Right lung (tissue), 10 donors: ENCODE measurements at places on chromosomes 5 and 9.

- no peak for DNase-seq
These were observed 51.4 kb upstream of the NEK6 start for GRCh38 chr9:124206391-124206790.

DNA sequence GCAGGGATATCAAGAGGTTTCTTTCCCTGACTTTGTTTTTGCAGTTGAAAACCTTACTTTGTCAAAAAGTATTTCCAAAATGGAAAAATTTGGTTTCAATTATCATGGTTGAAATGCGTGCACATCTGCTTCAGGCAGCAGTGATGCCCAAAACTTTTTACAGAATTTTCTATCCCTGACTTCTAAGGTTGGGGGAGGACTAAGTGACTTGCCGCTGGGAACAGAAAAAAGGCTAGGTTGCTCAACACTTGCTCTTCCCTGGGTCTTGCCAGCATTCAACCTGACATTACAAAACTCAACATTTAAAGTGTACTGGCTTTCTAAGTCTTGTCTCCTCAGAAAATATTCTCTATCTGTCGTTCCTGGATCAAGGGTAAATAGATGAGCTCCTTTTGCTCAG is 4.7 kb downstream of the KLHL3 start:
- no peak for DNase-seq

DNA sequence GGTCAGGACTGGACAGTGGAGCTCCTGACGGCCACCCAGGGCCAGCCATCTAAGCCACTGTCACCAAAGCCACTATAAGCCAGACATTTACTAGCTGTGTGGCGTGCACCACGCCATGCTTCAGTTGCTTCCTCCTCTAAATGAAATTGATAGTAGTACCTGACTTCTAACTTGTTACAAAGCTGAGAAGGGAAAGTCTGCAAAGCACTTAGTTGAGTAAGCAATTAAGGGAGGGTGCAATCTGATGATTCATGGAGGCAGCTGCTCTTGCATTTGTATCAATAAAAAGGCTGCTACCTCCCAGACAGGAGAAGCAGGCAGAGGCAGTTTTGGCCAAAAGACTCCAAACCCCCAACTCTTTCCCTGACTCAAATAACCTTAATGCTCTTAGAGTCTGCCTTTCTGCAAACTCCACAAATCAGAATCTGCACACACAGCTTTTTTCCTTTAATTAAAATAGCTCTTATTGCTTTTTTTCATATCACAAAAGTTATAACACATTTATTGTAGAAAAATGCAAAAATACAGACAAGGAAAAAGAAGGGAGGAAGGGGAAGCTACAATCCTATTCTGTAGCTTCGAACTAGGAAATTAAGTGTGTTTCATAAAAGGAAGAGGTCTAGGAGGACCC is 19.3 kb upstream of the RAPGEF1 start:
- no peak for DNase-seq

- DNase-seq, result no peak
These were observed 79.0 kb upstream of the TLR4 start for GRCh38 chr9:117625154-117625553.

GRCh38 chr9:86341007-86341491 is 13.2 kb downstream of the TUT7 start:
- no peak for DNase-seq

DNA sequence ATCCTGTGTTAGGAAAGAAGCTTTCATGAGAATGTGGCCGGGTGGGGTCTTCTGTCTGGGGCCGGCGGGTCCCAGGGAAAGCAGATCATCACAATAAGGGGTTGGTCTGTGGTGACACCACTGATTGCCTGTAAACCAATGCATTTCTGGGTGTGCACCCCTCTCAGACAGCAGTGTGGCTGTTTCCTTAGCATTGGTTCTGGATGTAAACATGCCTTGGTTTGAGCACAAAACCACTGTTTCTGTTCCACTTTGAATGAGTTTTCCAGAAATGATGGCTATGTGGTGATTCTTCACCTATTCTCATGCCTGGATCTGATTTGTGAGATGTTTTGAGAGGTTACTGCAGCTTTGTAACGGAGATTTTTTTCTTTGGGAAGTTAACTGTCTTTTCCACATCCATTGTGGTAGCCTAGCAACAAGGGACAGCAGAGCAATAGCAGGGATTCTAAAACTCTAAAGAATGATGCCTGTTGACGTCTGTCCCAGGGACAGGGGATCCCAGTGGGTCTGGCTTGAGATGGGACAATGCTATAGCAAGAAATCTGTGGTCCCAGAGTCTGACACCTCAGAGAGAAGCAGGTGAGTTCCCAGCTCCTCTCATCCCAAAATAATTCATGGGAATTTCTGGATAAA is at the start of gene CCDC192:
TSS of gene CCDC192 (plus strand) at position 466 of the 636 bp plus-strand sequence. CDS start at position 521, 55 bp downstream.
- no peak for DNase-seq

- no peak for DNase-seq
These were observed 261.1 kb downstream of the MLLT3 start for GRCh38 chr9:20361229-20361628.

GRCh38 chr5:31027721-31028120 is 165.8 kb upstream of the CDH6 start:
- no peak for DNase-seq

GRCh38 chr9:4865681-4866080 is 72.9 kb downstream of the RCL1 start:
- no peak for DNase-seq

DNA sequence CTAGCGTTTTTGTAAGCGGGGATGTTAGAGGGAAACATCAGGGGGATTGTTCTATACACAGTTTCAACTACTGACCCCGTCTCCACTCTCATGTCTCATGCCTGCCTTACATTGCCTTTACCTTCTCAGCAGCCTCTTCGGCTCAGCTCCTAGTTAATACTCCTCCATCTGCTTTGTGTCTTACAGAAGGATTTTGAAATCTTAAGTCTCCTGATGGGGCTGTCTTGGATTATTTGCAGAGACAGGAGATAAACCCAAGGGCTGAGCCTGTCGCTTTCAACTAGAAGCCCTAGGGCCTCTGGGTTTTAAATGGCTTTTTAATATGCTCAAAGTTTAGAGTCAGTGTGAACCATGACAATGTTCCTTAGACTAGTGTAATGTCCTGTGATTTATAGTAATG is 161.5 kb downstream of the CARTPT start:
- no peak for DNase-seq

- no peak for DNase-seq
These were observed 60.8 kb downstream of the MARCHF3 start for GRCh38 chr5:126969548-126969947.

DNA sequence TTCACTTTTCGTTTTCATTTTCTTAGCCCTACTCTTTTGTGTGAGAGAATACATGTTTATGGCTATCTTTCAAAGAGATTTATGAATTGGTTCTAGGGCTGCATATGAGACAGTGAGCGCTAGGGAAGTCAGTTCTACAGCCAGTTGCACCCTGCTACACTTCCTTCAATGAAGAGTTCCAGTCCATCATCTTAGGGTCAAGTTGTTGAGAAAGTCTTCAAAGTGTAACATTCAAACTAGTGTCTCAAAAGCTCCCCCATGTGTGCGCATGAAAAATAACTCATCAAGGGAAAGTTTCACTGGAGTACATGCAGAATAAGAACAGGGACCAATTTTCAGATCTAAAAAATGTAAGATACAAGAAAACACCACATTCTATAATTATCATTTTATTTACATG is 317.2 kb downstream of the DEPDC1B start:
- peak; percentile 28 for DNase-seq

DNA sequence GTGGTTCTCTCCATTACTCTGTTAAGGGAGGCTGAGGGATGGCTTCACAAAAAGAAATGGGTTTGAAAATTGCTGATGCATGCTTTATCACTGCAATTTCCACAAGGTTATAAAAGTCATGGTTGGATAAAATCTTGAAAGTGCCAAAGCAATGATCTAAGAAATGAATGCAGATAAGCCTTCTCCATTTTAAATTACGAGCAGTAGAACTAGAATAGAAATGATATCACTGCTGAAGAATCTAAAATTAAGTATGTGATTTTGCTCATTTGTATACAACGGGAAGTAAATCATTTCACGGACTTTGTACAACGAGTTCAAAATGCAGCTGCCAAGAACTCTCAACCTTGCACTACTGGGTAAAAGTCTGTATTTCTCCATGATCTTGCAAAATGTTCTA is 299.0 kb downstream of the PRELID2 start:
- peak; percentile 17 for DNase-seq

DNA sequence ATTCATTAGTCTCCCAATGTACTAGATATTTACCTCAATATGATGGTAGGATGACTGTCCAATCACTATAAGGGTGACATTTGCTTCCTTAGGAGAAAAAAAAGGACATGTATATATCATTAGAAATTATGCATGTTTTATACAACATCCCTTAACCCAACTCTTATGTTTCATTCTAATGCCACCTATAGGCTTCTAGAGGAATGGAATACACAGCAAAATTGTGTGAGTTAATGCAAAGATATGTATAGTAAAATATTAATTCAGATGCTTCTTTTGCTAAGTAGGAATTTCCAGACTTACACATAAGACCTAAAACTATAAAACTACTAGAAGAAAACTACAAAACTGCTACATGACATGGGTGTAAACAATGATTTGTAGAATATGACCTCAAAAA is 3.5 kb downstream of the PRXL2C start:
- no peak for DNase-seq

- no peak for DNase-seq
These were observed 183.1 kb downstream of the HSPA4 start for GRCh38 chr5:133234911-133235310.

DNA sequence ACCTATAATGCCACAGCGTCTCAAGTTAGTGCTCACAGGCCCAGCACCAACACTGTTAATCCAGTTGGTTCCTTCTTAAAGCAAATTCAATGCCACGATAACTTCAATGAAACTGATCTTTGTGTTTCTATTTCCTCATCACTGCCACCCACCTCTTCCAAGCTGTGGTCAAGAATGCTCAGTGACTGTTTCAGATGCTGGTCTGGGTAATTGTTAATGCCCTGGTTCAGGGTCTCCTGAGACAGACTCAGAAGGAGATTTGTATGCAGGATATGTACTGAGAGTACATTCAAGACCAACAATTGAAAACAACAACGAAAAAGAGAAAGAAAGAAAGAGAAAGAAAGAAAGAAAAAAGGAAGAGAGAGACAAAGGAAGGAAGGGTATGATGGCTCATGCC is 505.3 kb downstream of the TLE4 start:
- no peak for DNase-seq

- DNase-seq, result no peak
These were observed 184.6 kb upstream of the DMAC1 start for GRCh38 chr9:7984203-7984602.

DNA sequence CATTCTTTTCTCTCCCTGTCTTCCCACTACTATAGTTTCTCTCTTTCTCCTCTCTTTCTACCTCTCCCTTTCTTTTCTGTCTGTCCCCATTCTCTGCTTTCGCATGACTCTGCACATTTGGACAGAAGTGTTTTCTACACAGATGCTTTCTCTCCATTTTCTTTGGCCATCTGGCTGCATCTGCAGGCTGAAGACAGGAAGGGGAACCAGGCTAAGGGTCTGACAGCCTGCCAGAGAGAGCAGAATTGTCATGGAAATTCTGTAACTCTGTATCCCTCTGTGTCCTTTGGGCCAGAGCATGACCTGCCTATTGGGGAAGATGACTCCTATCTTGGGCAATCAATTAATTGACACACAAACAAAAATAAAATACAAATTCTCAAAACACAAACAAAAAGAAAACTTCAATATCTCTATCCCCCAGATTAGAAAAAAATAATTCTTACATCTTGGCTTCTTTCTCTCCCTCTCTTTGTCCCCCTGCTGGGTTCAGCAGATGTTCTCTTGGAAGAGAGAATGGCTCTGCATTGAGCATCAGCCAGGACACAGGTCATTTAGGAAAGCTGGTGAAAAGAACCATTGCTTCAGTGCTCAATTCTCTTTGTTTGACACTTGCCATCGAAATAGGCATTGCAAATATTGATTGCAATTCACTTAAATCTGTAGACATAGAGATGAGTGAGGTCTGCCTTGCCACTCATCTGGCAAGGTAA is 415.9 kb upstream of the KLF4 start:
- DNase-seq, result peak; percentile 36

DNA sequence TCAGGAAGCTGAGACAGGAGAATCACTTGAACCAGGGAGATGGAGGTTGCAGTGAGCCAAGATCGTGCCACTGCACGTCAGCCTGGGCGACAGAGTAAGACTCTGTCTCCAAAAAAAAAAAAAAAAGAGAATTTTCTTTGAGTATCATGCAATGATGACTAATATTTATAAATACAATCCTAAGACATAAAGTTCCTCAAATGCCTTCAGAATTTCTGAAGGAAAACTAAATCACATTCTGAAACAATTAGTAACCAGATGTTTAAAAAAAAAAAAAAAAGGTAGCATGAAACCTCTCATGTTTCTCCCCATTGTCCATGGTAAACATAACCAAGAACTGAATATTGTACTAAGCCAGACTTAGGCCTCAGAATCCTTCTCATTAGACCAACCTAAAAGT is 23.1 kb downstream of the MLLT3 start:
- DNase-seq, result no peak

- no peak for DNase-seq
These were observed 98.7 kb downstream of the C5orf15 start for GRCh38 chr5:133869519-133870335.

DNA sequence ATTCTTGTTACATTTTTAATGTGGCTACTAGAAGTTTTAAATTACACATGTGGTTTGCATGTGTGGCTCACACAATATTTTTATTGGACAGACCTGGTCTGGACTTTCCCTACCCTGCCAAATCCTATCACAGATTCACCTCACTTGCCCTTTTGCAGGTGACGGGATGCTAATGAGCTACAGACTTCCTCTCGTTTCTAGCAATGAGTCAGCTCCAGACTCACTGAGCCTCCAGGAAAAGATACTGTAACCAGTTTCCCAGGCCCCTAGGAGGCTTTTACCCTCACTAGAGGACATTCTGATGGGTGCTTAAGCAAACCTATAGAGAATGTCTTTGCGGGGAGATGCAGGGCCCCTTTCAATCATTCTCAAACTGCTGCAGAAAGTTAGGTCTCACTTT is 135.4 kb downstream of the WDR41 start:
- DNase-seq, result no peak

DNA sequence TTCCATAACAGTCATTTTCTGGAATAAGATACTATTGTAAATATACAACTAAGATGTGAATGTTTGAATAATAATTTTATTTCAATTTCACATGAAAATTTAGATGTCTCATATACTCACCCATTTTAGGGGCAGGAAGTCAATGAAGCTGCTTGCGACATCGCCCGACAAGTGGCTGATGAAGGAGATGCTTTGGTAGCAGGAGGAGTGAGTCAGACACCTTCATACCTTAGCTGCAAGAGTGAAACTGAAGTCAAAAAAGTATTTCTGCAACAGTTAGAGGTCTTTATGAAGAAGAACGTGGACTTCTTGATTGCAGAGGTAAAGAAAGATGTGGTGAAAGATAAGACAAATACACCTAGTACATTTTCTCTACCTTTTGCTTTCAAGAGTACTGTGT is 8.6 kb downstream of the BHMT start:
- no peak for DNase-seq

DNA sequence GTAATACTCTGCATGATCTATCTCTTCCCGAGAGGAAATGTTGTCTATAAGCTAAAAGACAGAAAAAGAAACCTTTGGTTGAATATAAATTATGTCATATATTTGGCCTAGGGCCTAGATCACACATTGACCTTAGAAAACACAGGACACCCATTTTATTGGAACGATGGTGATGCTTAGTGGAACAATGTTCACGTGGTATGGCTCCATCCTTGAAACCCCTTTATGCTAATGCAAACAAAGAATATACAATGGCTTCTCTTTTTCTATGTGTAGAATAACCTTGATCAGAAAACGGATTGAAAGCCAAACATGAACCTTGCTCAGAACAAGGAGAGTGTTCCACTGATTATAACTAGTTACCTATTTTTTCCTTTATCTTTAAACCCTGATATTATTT is 24.5 kb downstream of the MRPS27 start:
- DNase-seq, result no peak
